ENCODE measurements at places on chromosomes 5 and 9.
A peak's percentile ranks its signal among the peaks of the same experiment; 100 is the strongest.

- DNase-seq: no peak
These were observed 46.1 kb downstream of the MRPL36 start for GRCh38 chr5:1753490-1753889.

DNA sequence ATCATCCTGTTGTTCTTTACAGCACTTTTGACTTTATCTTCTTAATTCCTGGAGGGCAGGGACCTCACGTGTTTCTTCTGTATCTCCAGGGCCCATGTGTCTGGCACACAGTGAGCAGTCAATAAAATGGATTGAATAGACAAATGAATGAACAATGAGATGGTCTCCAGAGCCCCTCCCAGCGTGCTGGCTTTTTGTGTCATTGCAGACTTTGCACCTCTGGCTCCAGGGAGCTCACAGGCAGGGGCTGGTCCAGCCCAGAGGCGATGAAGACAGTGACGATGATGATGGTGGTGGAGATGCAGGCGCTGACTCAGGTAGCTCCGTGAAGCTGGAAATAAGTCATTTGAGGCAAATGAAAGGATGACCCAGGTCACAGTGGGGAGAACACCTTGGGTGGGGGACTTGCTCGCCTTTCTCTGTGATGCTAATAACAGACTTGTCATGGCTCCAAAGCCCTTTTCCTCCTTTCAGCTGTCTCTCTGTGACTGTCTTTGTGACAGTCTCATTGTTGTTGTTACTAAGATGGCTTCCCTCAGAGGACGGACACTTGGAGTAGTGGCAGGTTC lies 30.4 kb upstream of the FABP6 start:
- DNase-seq: no peak

DNA sequence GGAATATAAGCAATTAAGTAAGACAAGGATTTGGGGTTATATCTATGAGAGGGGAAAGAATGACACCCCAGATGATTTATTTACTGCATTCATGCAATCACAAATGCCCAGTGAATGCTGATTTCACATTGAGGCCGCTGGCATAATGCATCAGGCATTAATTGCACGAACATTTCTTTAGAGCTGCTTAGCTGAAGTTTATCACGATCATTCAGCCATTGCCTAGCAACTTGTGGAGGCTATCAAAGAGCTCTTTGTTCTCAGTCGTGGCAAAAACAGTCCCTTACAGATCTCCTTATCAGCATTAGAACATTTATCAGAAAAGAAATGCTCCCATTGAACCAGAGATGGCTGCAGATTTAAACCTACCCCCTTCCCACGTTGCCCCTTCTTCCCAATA lies 88.7 kb upstream of the PRRC1 start:
- peak; percentile 26 for DNase-seq

GRCh38 chr9:21994556-21995005 lies at the start of gene CDKN2B-AS1:
CDKN2B-AS1 (plus strand) TSS chr9:21994791.
- peak; percentile 62 for DNase-seq

DNA sequence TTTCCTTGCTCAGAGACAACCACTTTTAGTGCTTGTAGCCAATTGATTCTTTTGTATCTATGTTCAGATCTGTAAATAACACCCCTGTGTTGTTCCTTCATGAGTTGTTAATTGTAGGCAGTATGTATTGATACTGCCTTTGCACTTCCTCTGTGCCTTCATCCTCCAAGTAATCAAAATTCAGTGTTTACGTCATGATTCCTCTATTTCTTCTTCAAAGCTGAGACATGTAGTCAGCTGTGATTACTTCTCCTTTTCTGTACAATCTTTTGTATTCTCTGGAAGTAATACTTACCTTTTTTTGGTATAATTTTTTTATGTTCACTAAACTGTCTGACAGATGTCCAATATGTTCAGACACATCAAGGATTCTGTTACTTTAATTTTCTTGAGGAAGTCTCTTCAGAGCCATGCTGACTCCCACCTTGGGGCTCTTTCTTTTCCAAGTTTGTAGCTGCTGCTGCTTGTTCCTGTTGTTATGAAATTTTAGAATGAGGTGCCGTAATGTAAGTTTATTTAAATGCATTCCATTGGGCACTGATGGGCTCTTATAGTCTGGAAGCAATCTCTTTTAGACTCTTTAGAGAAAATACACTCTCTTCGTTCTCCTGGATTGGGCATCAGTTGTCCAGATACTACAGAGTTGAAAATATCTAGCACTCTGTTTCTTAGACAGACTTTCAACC lies 30.5 kb upstream of the LRRC70 start:
- no peak for DNase-seq

GRCh38 chr5:158502686-158503085 lies 597.0 kb downstream of the EBF1 start:
- DNase-seq: no peak
